IMR-90 (cell line): ENCODE measurements at places on chromosomes 3 and 15. TPM values are rescaled to one million over a fixed set of nuclear protein-coding genes. Genes with fewer than 3 reads are reported as not detected.

DNA sequence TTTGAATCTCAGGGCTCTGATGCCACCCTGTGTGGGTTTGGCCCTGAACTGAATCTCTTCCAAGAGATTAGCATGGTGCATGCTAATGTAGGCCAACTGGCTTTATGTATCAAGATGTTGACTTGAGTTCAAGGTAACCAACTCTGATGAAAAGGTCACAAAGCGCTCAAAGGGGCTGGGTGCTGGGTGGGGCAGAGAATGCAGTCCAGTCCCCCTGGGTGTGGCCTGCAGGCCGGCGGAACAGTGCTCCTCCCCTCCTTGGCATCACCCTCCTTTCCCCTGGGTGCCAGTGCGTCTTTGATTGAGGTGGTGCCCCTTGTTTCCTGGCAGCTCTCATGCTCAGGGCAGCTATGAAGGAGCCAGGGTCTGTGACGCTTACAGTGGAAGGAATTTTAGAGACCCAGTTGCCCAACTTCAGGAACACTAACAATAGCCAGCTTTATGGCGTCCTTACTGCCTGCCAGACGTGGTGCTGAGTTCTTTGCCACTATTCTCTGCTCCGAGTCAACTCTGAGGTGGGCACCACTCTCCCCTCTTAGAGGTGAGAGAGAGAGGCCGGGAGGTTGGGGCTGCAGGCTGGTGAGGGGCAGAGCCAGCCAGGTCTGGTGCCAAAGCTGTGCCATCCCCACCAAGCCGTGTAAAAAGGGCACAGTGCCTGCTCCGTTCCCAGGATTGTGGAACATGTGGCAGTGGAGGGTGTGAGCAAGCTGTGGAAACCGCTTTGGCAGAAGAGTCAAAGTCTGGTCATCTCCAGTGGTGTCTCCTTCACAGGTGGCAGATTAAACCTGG is 9.8 kb downstream of the SYNM start:
- no peak for DNase-seq

- peak; percentile 86 for DNase-seq
Measured at GRCh38 chr15:69852482-69852881, 245.2 kb downstream of the TLE3 start.

DNA sequence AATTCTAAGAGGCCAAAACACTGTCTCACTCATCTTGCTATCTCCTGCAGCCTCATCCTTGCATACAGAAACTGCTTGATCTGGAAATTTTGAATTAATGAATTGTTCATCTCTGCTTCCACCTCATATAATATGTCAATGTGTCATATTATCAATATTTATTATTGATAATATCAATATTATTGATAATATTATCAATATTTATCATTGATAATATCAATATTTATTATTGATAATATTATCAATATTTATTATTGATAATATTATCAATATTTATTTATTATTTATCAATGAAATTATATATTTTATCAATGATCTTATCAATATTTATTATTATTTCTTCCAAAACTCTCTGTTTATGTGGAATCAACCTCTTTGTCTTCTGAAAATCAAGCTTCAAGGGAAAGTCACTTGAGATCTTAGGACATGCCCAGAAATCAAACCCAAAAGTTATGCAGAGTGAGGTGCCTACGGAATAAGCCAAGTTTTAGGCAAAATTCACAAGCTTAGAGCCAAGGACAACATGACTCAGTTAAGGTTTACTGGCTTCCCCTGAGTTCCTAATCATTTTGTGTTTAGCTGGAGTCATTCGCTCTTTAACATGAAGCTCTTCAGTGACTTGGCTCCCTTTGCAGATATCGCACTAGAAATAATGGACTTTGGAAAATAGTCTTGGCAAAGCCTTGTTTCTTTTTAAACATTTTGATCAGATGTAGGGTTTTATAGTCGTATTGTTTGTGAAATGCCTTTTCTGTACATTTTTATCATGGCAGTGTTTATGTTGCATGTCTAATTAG is 297.1 kb upstream of the RARB start:
- DNase-seq, result no peak

GRCh38 chr3:18137958-18138357 is 287.2 kb downstream of the SATB1 start:
- no peak for DNase-seq

DNA sequence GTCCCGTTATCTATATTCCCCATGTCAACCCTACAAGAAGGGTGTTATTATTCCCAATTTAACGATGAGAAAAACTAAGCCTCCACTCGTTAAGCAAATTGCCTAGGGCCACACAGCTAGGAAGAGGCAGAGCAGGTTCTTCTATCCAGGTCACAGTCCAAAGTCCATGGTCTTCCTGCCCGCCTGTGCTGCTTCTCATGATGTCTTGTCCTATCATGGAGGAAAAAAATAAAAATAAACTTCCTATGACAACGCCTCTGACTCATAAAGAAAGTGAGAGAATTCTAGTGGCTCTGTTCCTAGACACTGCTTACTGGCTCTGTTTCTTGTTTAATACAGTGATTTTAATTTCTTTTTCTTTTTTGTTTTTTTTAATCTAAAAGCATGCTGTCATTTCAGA is 9.7 kb downstream of the COL8A1 start:
- peak; percentile 74 for DNase-seq

DNA sequence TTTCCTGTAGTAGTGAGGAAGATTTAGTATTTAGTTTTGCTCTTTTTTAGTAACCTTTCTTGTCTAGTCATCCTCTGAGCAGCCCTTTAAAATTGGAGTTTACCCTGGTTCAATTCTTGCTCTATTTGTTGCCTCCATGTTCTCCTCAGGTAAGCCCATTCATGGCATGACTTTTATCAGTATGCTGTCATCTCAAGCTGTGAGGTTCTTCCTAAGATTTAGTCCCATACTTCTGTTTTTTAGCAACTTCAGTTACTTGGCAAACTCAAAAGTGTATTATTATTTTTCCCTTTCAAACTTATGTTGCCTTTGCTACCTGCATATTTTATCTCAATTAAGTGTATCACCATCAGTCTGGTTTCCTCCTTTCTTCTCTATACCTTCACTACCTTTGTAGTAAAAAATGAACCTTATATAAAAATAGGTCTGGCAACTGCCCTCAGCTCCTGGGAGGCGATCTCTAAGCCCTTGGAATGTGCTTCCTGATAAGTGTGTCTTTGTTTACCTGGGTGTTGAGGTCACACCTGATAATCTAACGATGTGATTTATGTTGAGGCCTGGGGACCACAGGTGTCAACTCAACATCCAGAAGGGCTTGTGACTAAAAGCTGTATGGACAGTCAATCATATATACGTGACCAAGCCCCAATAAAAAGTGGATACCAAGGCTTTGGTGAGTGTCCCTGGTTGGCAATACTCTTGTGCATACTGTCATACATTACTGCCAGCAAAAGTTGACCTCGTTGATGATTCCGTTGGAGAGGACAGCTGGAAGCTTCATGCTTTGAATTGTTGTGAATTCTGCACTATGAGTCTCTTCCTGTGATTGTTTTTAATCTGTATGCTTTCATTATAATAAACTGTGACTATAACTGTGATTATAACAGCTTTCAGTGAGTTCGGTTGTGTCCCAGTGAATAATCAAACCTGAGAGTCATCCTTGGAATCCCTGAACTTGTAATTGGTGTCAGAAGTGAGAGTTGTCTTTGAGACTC is 3.9 kb downstream of the NSUN3 start:
- no peak for DNase-seq

GRCh38 chr15:95324656-95325055 is 1005.8 kb upstream of the NR2F2 start:
- no peak for DNase-seq

GRCh38 chr15:95559875-95560394 is 770.6 kb upstream of the NR2F2 start:
- peak; percentile 97 for DNase-seq

GRCh38 chr3:154776549-154777225 is 303.4 kb upstream of the MME start:
- DNase-seq, result no peak

DNA sequence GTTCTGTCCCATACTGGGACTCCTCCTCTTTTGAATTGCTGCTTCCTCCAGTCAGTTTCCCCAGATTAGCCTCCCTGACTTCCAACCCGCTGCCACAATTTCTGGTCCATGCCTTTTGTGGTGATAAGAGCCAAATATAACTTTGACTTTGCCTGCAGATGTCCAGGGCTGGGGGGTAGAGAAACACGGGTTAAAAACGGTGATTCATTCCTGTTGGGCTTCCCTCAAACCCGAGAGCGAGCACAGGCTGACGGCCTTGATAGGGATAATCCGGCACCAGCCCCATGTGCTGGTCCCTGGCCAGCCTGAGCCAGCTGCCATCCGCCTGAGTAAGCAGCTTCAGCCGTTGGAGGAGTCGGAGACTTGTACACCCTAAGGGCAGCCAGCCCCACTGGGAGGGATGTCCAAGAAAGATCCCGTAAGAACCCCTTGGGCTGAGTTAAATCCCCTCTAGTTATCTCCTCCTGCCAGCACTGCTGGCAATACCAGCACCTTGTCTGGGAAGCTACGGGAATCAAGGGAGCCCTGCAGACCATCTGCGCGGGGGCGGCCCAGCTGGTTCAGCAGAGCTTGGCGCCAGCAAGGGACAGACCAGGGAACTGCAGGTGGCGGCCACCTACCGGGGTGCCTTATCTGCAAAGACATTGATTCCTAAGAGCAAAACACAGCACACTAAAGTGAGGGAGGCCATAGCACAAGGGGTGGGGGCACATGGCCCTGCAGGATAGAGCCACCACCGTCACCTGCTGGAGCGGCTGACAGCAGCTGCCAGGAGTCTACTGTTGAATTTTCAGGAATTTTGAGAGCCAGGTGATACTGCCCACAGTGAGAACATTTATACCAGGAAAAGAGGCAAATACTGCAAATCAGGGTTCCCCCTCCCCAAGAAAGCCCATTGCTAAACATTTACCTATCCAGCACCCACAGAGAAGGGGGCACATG is 18.1 kb downstream of the CSPG4 start:
- peak; percentile 99 for DNase-seq

- DNase-seq, result no peak
Measured at GRCh38 chr3:180762866-180763265, 83.6 kb upstream of the CCDC39 start.

- DNase-seq, result peak; percentile 37
Measured at GRCh38 chr3:29333576-29333975, 52.7 kb downstream of the RBMS3 start.

GRCh38 chr3:181189556-181189955 is 200.0 kb upstream of the DNAJC19 start:
- no peak for DNase-seq

- DNase-seq, result peak; percentile 39
Measured at GRCh38 chr15:92958105-92958504, 58.0 kb downstream of the CHD2 start.

DNA sequence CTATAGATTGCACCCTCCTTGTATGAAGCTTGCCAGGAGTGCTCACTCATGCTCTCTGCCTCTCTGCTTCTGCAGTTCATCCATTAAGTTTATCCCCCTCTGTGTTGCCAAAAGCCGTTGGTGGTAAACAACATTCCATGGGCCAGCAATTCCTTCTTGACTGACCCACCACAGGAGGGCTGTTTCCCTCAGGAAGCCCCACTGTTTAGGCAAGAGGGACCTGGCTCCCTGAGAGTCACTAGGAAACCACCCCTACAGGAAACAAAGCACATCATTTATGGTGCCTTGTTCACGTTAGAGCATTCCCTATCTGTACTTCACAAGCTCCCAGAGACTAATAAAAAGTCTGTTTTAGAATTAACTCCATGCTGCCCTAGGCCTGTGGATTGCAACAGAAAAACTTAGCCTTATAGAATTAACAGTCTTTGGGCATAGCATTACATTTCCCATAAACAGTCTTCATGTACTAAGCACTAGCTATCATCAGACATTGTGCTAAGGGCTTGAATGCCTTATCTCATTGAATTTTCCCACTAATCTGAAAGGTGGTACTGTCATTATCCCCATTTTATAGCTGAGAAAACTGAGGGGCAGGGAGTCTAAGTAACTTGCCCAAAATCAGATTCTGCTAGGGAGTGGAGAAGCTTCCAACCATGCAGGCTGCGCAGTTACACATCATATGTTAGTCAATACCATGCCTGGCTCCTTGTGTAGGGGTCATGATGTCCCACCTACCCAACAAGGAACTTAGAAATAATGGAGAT is 149.9 kb downstream of the SHQ1 start:
- DNase-seq, result no peak

GRCh38 chr15:57562196-57562769 is 29.4 kb upstream of the MYZAP start:
- DNase-seq, result no peak

DNA sequence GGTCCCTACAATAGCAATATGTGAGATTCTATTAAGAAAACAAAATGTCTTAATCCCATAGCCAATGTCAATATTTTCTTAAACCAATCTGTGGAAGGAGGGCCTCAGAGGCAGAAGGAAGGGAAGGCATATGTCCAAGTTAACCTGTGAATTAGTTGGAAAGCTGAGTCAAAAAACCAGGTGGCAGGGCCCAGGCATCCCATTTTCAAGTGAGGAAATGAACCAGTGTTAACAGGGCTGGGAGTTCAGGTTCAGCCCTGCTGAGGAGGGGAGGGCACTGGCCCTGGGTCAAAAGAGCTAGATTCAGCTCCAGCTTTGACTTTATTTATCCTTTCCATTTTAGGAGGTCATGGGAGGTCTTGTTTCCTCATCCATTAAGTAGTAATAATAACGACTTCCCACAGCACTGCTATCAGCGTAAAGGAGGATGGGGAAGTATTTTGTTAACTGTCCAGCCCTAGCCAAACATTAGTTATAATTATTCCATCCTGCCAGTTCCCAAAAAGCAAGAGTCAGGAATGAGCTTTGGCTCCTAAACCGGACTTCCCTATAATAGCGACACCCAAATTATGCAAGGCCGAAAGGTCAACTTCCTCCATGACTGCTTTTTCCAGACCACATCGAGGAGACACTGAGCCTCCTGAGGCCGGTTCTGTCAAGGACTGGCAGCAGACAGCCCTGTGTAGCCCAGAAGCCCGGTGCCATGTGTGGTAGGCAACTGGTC is 3.2 kb downstream of the MASP1 start:
- DNase-seq, result no peak

Gene RYR3
- polyA plus RNA-seq, result not detected in 2 replicates

Gene CDHR4
- 0.07 TPM in 1 of 2 replicates, not detected in the other for polyA plus RNA-seq

Gene CPA3
- 0.07 and 0.09 TPM in 2 replicates for polyA plus RNA-seq

Gene FBXW12
- not detected in 2 replicates for polyA plus RNA-seq

Gene TRA2B
- 119 and 127 TPM in 2 replicates for polyA plus RNA-seq

Gene SUCNR1
- polyA plus RNA-seq, result not detected in 2 replicates

Gene RFT1
- polyA plus RNA-seq, result 11.6 and 14.5 TPM in 2 replicates

Gene COPS2
- 39.6 and 54.6 TPM in 2 replicates for polyA plus RNA-seq

Gene C3orf20
- not detected in 2 replicates for polyA plus RNA-seq

Gene PRR23E
- not detected in 2 replicates for polyA plus RNA-seq

Gene P2RY12
- polyA plus RNA-seq, result not detected in 2 replicates

Gene SRGAP3
- polyA plus RNA-seq, result 0.68 and 0.77 TPM in 2 replicates

Gene TGM4
- 0.03 and 0.10 TPM in 2 replicates for polyA plus RNA-seq

Gene PAQR9
- 0.04 and 0.05 TPM in 2 replicates for polyA plus RNA-seq
